ENCODE measurements at places on chromosomes 1 and 21. TPM values are rescaled to one million over a fixed set of nuclear protein-coding genes. Genes with fewer than 3 reads are reported as not detected.

NEGR1 gene
- polyA plus RNA-seq: 12.2 TPM

C1orf185 gene
- not detected for polyA plus RNA-seq

NPHS2 gene
- not detected for polyA plus RNA-seq

DNA sequence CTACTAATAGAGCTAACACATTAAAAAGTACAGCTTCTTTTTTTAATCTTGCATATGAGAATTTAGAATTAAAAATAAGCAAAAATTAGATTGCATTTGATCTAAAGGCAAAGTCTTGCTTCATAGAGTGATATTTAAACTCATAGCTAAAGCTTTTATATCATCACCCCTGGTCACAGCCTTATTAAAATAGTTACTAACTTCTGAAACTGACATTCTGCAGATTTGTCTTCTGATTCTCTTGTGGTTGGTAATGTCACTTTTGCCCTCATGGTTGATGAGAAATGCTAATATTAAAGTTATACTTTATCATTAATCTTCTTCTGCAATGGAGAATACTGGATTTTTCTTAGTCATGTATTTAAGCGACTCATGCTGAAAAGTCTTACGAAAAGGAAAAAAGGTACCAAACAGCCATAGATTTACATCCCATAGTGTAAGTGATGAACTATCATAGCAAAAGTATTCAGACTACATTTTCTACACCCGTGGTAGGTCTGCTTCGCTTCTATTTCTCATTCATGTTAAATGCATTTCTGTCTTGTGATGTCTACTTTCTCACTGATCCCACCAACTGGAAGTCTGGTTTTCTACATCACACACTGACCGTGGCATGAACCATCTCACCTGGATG is 330.5 kb upstream of the B3GALT2 start:
- no peak for DNase-seq
- no peaks in the 10 kb centered on the region for H3K4me1 ChIP-seq
- no peaks in the 10 kb centered on the region for H3K27me3 ChIP-seq
- no peaks in the 10 kb centered on the region for H3K36me3 ChIP-seq
- no peak overlapping the region for H3K27ac ChIP-seq

GRCh38 chr1:202585590-202585933 is 124.7 kb downstream of the SYT2 start:
- H3K4me3 ChIP-seq: no peak overlapping the region
- no peaks in the 10 kb centered on the region for H3K36me3 ChIP-seq
- DNase-seq: peak; percentile 17
- H3K27me3 ChIP-seq: no peaks in the 10 kb centered on the region

GRCh38 chr21:25791319-25791718 is 56.5 kb downstream of the GABPA start:
- H3K27me3 ChIP-seq: peaks cover 3% of the 10 kb centered on the region
- H3K27ac ChIP-seq: no peak overlapping the region
- no peak for DNase-seq
- H3K4me3 ChIP-seq: no peak overlapping the region
- H3K36me3 ChIP-seq: no peaks in the 10 kb centered on the region

- no peak for DNase-seq
- H3K4me3 ChIP-seq: no peak overlapping the region
- H3K36me3 ChIP-seq: no peaks in the 10 kb centered on the region
- H3K27me3 ChIP-seq: no peaks in the 10 kb centered on the region
- H3K27ac ChIP-seq: no peak overlapping the region
These were observed 54.4 kb upstream of the ADARB1 start for GRCh38 chr21:45019887-45020537.

DNA sequence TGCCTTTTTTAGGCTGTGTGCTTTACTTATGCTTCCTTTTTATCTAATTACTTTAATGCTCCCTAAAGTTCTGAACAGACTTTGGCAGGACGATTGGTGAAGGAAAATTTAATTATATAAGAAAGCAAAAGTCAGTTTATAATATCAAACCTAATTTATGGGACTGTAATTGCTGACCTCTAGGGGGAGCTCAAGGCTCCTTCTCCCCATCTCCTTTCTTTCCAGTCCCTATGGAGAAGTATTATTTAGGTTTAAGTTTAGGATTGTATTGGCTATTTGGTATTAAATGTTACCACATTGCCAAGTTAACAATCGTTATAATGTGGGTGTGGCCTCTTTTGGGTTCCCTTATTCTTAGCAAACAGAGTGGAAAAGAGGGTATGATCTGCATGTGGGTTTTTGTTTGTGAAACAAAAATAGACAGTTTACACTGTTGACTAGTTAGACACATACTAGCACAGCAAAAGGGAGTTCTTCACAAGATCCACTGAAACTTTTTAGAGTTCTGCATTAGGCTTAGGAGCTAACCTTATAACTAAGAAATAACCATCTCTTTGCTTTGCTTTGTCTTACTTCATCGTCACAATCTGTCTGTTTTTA is 48.2 kb upstream of the TNFSF4 start:
- H3K27me3 ChIP-seq: no peaks in the 10 kb centered on the region
- H3K4me1 ChIP-seq: peaks cover 23% of the 10 kb centered on the region
- H3K27ac ChIP-seq: no peak overlapping the region
- DNase-seq: peak; percentile 58

- H3K36me3 ChIP-seq: no peaks in the 10 kb centered on the region
- DNase-seq: no peak
- no peak overlapping the region for H3K4me3 ChIP-seq
- no peaks in the 10 kb centered on the region for H3K27me3 ChIP-seq
- no peak overlapping the region for H3K27ac ChIP-seq
These were observed 24.9 kb upstream of the KCNC4 start for GRCh38 chr1:110185181-110185580.
